ENCODE measurements at places on chromosomes 7 and 10.

- no peak for DNase-seq
Measured at GRCh38 chr10:1202343-1202742, 146.2 kb downstream of the WDR37 start.

- DNase-seq: no peak
Measured at GRCh38 chr10:34017281-34017680, 682.8 kb upstream of the NRP1 start.

- no peak for DNase-seq
Measured at GRCh38 chr7:140928491-140929309, 4.0 kb upstream of the BRAF start.

GRCh38 chr10:103197174-103197573, 4.1 kb upstream of the NT5C2 start:
- no peak for DNase-seq

GRCh38 chr7:84069999-84070500, 124.5 kb downstream of the SEMA3A start:
- DNase-seq: no peak

Measured in D341Med (cell line).